Stimulated activated CD4-positive, alpha-beta T cell treated with anti-CD3 and anti-CD28 coated beads, Interleukin-1b, Interleukin-23, amount 100 ng/mL, for 24 hours (primary cell): ENCODE measurements at places on chromosomes 7 and 10.

GRCh38 chr10:61151059-61151458 lies 207.1 kb upstream of the RHOBTB1 start:
- no peak for DNase-seq

DNA sequence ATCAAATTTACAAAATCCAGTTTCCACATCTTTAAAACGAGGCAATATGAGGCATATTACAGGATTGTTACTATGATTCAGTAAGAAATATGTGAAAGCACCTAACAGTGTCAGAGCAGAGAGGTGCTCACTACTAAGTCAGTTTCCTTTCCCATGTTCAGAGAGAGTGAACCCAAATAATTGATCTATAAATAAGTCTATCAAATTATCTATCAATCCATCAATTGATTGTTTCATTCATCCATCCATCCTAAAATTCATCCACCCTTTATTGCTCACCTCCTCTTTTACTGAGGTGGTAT lies 340.8 kb downstream of the SUGCT start:
- no peak for DNase-seq

DNA sequence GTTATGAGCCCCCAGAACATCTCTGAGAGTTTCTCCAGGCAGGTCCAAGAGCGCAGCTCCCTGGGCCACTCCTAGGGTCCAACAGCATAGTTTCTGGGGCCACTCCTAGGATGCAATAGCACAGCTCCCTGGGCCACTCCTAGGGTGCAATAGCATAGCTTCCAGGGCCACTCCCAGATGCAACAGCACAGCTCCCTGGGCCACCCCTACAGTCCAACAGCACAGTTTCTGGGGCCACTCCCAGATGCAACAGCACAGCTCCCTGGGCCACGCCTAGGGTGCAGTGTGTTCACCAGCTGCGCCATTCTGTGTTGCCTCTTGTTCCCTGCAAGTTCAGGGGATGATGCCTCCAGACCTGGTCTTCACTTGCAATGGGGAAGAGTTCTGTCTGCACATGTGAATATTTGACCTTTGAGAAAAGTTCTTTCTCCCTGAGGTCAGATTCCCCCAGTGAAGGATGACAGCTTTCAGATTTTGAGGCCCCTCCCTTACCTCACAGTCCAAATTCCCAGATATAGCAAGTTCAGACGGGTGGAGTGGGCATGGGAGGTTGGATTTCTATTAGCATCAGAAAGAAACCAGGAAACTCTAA lies 43.0 kb upstream of the LEP start:
- no peak for DNase-seq

DNA sequence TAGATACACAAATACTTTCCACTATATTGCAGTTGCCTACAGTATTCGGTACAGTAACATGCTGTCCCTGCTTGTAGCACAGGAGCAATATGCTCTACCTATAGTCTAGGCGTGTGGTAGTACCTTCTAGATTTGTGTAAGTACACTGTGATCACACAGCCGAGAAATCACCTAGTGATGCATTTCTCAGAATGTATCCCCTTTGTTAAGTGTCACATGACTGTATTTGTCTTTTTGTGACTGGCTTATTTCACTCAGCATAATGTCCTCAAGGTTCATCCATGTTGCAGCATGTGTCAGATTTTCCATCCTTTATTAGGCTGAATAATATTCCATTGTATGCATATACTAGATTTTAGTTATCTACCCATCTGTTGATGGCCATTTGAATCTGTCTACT lies 61.9 kb downstream of the BTRC start:
- no peak for DNase-seq

DNA sequence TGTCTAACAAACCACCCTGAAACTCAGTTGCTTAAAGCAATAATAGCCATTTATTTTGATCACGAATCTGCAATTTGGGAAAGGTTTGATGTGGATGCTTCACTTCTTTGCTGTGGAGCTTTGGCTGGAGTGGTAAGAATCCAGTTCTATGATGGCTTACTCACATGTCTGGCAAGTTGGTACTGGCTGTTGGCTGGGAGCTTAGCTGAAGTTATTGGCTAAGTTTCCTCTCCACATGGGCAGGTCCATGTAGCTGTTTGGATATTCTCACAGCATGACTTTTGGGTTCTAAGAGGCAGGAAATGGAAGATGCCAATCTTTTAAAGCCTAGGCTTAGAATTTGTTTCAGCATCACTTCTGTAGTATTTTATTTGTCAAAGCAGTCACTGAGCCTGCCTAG lies 277.6 kb upstream of the NRP1 start:
- DNase-seq, result no peak

DNA sequence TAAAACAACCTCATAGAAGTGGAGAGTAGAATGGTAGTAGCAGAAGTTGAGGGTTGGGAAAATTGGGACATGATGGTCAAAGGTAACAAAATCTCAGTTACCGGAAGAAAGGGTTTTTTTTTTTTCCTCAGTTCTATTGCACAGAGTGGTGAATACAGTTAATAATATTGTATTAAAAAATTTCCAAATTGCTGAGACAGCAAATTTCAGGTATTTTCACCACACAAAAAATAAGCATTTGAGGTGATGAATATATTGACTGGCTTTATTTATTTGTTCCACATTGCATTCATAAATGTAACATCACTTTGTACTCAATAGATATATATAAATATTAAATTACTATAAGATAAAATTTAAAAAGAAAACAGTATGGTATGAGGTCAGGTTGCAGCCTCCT lies 373.8 kb downstream of the ETV1 start:
- no peak for DNase-seq

DNA sequence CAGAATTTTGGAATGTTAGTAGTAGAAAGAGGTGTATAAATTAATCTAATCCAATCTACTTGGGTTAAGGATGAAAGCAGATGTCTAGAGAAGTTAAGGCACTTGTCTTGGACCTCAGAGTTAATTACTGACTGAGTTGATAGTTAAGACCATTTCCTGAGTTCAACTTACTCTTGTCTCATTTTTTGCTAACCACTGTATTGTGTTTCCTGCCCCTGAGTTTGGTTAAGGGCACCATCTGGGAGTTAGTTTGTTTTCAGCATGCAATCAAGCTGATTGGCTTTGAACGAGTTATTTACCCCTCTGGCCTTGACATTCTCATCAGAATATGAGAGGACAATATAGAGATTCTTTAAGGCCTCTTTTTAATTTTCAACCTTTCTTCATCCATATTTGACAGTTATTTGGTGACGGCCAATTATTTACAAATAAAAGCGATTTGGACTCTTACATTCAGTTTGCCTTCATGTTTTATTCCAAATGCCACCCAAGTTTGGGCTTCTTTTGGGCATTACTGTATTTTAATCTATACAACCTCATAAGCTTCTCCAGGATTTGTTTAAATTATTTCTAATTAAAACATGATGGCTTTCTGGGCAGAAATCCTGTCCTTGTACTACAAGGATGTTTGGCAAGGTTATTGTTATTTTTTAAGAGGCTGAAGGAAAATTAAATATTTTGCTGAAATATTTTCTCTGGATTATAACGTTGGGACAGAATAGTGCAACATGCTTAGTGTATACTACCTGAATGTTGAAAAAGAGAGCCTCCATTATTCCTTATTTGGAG lies 225.0 kb downstream of the CACNB2 start:
- no peak for DNase-seq

DNA sequence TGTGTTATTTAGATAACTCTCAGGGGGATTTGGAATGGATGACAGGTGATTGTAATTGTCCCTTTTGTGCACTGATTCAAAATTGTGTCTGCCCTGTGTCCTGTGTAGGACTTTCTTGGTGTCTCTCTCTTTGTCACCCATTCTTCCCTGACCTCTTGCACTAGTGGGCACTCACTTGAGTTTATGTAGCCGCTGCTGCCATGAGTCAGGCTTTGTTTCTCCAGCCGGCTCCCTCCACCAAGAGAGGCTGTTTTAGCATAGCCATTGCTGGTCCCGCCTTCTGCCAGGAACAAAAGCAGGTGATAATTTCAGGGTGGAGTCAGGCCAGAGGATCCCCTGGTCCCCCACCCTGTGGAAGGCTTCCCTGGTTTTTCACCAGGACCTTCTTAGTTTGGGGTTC lies 8.4 kb downstream of the COL17A1 start:
- no peak for DNase-seq

DNA sequence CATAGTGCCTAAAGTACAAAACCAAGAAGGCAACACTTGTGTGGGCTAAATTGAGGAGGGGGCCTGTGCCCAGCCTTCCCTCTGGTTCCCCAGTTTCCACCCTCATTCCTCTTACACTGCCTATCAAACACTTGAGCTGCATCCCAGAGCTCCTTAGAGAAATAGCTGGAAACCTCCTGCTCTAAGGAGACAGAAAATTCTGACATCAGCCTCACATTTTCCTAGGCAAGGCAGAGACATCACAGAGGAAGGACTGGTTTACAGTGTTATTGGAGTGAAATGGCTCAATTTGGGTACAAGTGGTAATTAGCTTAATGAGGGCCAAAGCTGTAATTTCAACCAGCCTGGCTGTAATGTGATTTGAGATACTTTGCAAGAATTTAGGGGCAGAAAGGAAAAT lies 192.3 kb upstream of the AOAH start:
- DNase-seq, result no peak

DNA sequence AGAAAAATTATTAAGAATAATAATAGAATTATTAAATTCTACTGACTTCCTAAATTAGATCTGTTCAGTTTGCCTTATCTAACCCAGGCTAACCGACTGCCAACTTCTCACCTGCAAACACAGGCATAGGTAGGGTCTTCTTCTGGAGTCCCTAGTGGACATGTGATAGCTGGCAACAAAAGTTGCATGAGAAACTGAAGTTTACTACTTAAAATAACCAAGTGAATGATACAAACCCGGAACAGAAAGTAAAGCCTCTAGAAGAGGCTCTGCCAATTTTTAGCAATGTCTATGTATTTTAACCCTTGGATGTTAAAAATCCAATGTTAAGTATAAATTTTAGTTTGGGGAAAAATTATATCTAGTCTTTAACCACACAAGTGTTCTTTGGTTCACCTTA lies 37.6 kb downstream of the NDUFB2 start:
- no peak for DNase-seq

GRCh38 chr10:68156373-68157185 lies 47.3 kb downstream of the MYPN start:
- peak; percentile 27 for DNase-seq

- no peak for DNase-seq
Measured at GRCh38 chr10:14327527-14327926, 3.2 kb downstream of the FRMD4A start.

DNA sequence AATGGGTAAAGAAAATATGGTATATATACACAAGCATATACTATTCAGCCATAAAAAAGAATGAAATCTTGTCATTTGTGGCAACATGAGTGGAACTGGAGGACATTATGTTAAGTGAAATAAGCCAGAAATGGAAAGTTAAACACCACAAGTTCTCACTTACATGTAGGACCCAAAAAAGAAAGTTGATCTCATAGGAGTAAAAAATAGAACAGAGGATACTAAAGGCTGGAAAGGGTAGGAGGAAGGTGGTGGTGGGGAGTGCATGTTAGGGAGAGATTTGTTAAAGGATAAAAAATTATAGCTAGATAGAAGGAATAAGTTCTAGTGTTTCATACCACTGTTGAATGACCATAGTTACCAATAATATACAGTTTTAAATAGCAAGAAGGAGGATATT lies 48.4 kb downstream of the TBC1D12 start:
- no peak for DNase-seq

- no peak for DNase-seq
Measured at GRCh38 chr7:114799628-114800028, 122.3 kb upstream of the MDFIC start.

- DNase-seq, result no peak
Measured at GRCh38 chr7:99720800-99721595, 14.0 kb downstream of the CYP3A7 start.
